Natural killer cell (primary cell): ENCODE measurements at places on chromosomes 12 and 14. TPM values are rescaled to one million over a fixed set of nuclear protein-coding genes. Genes with fewer than 3 reads are reported as not detected.

PLEKHD1 gene
- 1.0 TPM for total RNA-seq

NPFF gene
- not detected for total RNA-seq

GLI1 gene
- total RNA-seq = 0.99 TPM

HCAR3 gene
- total RNA-seq = 9.9 TPM

BIN2 gene
- total RNA-seq = 443 TPM

KRT73 gene
- total RNA-seq = 23.3 TPM

NUBPL gene
- 7.5 TPM for total RNA-seq

ALDH1L2 gene
- not detected for total RNA-seq

FAIM2 gene
- total RNA-seq = 0.57 TPM

CACNA1C gene
- 0.35 TPM for total RNA-seq

POTEG gene
- not detected for total RNA-seq
